ENCODE measurements at places on chromosomes 6 and 20.

DNA sequence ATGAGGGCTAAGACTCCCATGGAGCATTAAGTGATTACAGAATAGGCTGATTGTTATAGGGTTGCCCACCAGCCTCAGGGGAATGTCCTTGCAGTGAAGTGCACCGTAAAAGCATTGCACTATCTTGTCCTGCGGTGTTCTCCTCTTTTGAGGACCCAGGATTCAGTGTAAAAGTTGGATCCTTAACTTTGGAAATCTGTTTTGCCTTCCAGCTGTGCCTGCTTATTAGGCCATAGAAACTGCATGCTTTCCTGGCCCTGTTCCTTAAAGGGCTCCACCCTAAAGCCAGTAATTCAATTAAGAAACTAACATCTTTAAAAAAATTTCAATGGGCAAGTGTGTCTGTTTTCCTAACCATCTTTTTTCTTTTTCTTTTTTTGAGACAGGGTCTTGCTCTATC is 25.4 kb upstream of the NOTCH4 start:
- DNase-seq = no peak

DNA sequence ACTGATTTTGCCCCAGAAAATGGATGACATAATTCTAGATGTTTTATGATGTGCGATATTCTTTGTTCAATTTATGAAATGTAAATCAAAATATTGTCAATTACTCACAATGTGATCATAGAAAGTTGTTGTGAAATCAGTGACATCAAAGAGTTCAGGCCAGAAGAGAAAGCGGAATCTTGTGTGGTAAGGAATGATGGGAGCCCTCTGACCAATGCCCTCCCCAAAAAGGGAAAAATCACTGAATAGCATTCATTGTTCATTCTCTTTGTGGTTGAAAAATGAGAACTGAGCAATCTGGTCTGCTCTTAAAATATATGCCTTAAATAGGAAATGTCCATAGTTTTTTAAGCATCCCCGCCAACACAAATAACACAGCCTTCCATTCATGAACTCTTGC is 247.1 kb upstream of the GRIK2 start:
- DNase-seq = no peak

DNA sequence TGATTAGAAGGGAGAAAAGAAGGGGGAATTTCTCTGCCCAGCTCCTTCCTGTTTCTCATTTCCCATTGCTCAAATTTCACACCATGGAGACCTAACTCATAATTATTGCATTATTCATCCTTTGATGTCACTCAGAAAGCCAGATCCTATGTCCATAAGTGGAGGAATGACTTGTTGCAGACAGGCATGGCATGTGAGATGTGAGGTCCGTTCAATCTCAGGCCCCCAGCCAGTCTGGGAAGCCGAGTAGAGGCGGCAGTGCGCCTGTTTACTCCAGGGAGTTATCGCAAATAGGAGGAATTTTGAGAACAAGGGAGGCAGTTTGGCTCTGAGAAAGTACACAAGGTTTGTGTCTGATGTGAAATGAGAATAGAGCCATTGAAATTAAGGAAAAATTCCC is 26.9 kb upstream of the MOCS1 start:
- no peak for DNase-seq

GRCh38 chr6:7742223-7742785 is 16.4 kb downstream of the BMP6 start:
- no peak for DNase-seq

DNA sequence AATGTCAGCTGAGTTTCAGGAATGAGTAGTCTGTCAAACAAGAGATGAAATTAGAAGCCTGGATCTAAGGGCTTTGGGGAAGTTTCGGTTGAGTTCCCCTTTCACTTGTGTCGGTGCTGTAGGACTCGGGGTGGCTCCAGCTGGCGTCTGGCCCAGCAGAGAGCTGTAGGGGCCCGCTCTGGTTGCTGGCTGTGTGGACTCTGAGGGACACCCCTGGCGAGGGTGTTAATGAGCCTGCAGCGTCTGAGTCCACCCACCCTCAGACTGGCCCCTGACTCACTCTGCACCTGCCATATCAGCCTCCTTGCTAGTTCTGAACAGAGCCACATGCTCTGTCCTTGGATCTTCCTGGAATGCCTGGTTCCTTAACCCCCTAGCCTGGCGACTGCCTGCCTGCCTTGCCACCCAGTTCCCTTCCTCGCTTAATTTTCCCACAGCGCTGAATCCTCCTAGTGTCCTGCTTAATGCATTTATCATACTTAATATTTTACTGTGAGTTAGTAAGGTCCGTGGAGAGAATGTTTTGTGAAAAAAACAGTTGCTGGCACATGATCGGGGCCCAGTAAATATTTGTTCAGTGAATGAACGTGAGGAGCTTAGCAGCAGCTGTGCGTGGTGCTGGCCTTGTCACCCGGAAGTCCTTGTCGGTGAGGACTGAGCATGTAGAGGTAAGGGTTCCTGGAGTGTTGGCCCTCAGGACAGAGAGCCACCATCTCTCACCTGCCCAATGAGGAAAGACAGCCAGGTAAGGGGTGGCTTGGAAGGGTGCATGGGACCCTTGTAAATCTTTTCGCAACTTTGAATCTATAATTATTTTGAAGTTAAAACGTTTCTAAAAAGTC is 1.6 kb downstream of the DNAJC5 start:
- DNase-seq = peak; percentile 95

GRCh38 chr6:70315079-70315751 is 12.3 kb upstream of the COL9A1 start:
- no peak for DNase-seq

DNA sequence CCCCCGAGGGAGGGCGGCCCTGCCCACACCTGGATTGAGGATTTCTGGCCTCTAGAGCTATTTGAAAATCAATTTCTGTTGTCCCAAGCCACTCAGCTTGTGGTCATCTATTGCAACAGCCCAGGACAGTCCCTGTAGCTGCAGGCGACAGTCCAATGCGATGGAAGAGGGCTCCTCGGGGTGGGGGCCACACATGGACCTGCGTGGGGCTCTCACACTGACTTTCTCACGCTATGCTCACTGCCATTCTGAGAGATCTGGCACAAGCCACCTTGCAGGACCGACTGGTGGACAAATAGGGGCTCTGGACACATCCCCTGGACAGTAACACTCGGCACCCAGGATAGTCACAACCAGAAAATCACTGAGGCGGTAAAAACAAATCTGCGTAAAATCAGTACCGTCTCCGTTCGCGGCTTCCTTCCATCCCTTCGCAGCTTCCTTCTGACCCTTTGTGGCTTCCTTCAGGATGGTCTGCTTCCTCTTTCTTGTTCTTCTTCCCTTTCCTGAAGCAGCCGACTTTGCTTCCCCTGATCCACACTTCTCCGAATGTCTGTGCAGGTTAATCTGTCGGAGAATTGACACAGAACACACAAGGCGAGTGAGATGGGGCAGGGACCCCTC is 21.8 kb downstream of the CTCFL start:
- DNase-seq = peak; percentile 87

DNA sequence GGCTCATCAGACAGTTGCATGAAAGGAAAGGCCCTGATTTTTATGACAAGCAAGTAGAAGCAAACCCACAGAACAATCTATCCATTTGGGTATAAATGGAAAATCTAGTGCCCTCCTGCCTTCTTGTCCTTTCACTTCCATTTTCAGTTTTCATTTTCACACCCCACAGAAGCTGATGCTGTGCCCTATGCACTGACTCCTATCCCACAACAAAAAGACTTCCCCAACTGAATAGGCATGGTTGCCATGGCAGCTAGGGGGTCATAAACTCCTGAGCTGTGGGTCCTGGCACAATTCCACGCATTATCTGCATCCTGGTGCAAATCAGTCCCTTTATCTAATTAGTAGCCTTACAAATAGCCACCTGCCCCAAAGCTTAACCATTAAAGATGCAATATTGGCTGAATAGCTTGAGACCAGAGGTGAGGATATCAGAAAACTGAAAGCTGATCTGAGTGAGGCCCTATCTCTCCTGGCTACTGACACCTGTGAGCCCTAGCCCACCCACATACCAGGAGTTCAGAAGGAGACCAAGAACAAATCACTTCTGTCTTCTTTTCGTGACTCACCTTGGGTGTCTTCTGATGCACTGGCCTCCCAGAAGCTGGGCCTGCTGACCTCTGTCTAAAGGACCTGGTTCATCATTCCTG is 34.9 kb upstream of the HEY2 start:
- peak; percentile 45 for DNase-seq

DNA sequence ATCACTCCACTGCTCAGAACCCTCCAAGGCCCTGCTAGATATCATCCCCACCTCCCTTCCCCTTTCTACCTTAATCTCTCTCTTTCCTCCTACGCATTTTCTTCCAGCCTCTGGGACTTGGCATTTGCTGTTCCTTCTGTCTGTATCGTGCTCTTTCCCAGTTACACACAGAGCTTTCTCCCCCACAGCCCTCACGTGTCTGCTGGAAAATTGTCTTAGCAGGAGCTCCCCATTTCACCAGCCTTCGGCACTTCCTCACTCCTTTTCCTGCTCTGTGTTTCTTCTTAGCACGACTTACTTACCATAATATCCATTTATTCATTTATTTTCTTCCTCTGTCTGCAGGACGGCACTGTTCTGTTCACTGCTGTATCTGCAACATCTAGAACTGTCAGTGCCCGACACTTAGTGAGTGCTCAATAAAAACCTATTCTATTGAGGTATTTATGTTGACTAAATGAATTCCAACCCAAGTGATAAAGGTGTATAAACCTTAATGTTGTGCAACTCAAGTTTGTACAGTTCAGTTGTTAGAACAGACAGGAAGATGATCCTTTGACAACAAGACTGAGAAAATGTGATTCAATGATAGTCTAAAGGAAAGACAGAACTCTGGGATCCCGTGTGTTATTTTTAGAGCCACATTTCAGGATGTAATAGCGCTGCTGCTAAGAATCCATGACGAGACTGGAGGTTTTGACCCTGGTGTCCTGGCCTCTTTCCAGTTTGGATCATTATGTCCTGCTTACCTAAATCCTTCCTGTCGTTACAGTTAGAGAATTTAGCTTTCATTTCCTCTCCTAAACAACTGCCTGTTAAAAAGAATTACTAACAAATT is 170.1 kb upstream of the LAMP5 start:
- DNase-seq = no peak

DNA sequence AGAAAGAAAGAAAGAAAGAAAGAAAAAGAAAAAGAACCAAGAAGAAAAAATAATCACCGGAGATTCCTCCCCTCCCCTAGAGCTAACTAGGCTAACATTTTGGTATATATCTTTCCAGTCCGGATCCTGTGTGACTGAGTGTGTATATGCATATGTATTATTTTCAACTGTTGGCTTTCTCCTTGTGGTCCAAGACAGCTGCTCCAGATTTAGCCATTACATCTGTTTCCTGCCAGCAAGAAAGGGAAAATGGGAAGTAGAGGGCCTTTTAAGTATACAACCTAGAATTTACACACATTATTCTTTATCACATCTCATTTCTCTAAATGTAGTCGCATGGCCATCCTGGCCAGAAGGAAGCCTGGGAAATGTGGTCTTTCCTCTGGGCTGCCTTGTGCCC is 15.2 kb downstream of the SLC52A3 start:
- DNase-seq = peak; percentile 72

All from MV-4-11 (cell line).